ENCODE measurements at places on chromosomes 6 and 20.

GRCh38 chr20:47686545-47686944, 98.7 kb downstream of the SULF2 start:
- DNase-seq, result no peak

DNA sequence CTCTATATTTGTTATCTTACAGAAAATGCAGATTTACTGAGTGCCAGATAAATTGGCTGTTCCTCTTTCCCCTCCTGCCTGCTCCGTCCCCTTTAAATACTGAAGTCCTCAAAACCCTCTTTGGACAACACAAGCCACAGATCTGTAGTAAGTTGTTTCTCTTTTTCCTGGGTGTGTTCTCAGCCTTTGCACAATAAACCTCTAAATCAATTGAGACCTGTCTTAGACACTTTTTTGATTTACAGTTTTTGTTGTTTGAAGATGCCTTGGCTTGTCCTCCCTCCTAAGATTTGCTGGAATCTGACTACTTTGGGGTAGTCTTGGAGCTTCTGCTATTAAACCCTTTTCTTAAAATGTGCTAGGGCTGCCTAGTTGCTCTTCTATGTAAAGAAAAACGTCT, 60.9 kb upstream of the EIF2S2 start:
- peak; percentile 42 for DNase-seq

DNA sequence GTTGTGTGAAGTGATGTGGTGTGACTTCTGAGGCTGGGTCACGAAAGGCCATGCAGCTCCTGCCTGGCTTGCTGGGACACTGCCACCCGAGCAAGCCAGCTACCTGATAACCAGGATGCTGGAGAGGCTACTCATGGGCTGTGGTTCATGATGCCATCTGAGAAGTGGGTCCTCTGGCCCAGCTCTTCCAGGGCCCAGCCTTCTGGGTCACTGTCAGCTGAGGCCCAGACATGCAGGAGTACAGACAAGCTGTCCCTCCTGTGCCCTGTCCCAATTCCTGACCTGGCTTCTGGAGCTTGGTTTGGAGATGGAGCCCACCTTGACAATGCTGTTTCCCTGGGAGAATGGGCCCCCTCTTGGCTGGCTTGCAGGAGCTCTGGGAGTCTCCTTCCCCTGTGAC, 87.0 kb downstream of the DHX35 start:
- no peak for DNase-seq

- DNase-seq, result no peak
Observed at GRCh38 chr20:51431321-51431720, 111.2 kb downstream of the NFATC2 start.

DNA sequence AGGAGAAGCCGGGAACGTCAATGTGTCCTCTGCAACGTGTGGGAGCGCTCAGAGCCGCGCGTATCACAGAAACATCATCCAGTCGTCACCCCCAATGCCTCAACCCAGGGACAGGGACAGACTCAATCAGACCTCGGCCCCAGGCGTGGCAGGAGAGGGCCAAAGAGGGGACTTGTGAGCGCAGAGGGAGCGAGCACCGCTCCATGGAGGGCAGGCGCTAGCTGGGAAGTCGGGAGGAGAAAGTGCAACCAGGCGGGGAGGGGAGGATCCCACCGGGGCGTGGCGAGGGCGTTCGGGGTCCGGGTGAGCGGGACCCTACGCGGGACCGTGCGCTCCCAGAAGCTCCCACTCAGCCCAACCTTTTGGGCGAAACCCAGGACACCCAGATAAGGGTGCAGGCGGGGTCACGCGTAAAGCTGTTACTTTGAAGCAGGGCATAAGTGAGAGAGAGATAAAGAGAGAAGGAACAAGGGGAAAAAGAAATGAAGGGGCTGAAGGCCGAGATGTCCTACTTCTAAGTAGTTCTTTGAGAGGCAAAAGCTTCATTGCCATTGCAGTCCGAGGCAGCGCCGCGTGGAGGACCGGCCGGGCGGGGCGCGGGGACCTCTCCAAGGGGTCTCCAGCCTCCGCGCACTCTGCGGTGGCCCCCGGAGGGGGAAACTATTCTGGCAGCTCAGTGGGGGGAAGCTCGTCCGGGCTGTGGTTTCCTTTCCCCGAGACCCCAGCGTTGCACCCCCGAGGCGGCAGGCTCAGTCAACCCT, 862 bp upstream of the SOBP start:
- DNase-seq, result no peak

Data from MV-4-11 (cell line).